Stimulated activated CD4-positive, alpha-beta T cell treated with anti-CD3 and anti-CD28 coated beads, Interleukin-12 subunit alpha, Interleukin-12 subunit beta, amount 100 ng/mL, for 4 hours (primary cell): ENCODE measurements at places on chromosomes 1 and 21.

- no peak for DNase-seq
Observed at GRCh38 chr1:37323486-37324377, 150.6 kb upstream of the ZC3H12A start.

- no peak for DNase-seq
Observed at GRCh38 chr1:28126783-28127490, 38.5 kb upstream of the EYA3 start.

DNA sequence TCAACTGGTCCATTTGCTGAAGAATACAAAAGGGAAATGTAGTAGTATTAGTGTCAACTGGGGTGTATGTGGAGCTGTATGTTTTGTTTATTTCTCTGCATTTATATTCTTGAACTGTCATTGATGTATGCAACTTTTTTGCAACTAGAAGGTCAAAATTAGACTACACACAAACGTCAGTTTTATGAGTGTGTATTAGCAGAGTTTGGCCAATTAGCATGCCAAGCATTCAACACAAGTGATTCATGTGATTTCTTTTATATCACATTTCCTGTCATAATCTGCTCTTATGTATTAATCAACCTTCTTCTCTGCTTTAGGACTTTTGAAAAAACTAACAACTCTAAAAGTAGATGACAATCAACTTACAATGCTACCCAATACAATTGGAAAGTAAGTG lies 211.1 kb downstream of the LRRC40 start:
- no peak for DNase-seq

DNA sequence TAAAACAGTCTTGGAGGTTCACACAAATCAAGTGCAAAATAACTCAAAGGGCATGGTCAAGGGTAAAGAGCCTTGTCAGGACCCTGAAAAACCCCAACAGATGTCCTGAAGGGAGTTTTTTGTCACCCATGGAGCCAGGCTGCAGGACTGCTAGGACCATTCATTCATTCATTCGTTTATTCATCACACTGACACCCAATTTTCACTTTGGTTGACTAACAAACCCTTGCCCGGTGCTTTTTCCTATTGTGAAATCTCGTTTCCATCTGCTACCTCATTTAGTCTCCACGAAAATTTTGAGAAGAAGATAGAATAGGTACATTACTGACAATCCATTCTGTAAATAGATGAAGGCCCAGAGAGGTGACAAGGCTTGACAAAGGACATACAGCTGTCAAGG lies 216.0 kb downstream of the HIVEP3 start:
- DNase-seq, result no peak

GRCh38 chr1:156336242-156336641 lies 1.9 kb downstream of the CCT3 start:
- DNase-seq, result no peak
